ENCODE measurements at places on chromosomes 4 and X.

DNA sequence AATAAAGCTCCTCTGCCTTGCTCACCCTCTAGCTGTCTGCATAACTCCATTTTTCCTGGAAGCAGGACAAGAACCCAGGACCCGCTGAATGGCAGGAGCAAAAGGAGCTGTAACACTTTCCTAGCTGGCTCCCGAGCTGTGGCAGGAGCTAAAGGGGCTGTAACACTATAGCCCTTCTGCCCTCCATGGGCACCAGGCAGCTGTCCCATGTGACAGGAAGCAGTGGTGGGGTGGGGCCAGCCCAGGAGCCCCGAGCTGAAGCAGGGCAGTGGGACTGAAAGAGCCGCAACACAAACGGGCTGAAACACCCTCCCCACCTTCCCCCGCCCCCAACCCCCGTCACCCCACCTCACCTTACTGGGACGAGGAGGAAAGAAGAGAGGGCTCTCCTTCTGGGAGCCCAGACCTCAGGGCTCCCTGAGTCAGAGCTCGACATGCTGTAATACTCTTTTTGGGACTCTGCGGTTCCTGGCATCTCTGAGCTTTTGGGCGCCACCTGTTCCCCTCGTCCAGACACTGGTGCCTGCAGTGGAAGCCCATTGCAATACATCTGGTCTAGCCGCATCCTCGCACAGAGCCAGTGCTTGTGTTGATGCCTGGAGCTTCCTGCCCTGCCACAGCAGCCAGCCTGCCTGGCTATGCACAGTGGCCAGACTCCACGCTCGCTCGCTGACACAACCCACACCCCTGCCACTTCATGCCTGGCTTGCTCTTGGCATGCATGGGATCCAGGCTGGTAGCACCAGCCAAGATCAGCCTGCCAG is 39.4 kb downstream of the PPM1K start:
- no peak for DNase-seq

- no peak for DNase-seq
Observed at GRCh38 chr4:122516376-122516775, 59.9 kb upstream of the IL2 start.

GRCh38 chr4:3320361-3321023 is 27.7 kb downstream of the RGS12 start:
- no peak for DNase-seq

DNA sequence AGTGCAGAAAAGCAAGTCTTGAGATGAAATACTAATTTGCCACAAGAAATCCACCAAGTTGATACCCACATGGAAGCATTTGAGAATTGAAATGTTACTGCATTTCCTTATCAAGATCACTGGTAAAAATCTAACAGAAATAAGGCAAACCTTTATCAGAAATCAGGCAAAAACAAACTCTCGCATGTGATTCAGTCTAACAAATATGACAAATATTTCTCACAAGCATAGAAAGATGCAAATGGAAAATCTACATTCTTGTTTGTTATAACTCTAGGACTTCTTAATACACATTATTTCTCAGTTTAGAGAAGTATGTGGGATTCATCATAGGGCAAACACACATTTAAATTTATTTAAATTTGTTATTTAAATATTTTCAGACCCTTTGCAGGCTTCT is 52.9 kb downstream of the TXK start:
- DNase-seq = peak; percentile 41

- peak; percentile 90 for DNase-seq
Observed at GRCh38 chr4:128600996-128601871, 208.3 kb upstream of the JADE1 start.

- no peak for DNase-seq
Observed at GRCh38 chr4:26468977-26469376, 21.3 kb downstream of the CCKAR start.

DNA sequence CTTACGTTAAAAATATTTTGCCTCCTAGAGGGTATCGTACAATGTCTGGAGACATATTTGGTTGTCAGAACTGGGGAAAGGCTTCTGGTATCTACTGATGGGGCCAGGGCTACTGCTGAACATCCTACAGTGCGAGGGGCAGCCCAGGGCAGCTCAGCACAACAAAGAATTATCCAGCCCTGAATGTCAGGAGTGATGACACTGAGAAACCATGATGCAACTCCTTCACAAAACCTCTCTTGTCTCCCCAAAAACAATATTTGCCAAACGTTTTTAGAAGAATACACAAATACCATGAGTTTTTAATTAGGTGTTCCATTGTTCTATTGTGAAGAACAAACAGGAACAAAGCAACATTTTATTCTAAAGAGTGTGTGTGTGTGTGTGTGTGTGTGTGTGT is 43.4 kb upstream of the CLNK start:
- DNase-seq = no peak

- no peak for DNase-seq
Observed at GRCh38 chr4:187491959-187492358, 503.6 kb upstream of the ZFP42 start.

DNA sequence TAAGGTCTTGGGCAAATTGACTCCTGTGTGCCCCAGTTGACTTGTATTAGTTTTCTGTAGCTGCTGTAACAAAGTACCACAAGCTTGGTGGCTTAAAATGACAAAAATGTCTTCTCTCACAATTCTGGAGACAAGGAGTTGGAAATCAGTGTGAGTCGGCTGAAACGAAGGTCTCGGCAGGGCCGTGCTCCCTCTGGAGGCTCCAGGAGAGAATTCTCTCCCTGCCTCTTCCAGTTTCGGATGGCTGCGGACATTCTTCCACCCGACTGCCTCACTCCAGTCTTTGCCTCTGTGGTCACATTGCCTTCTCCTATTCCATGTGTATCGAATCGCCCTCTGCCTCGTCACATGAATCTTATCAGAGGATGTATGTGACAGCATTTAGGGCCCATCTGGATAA is 66.0 kb upstream of the PHOX2B start:
- peak; percentile 4 for DNase-seq

DNA sequence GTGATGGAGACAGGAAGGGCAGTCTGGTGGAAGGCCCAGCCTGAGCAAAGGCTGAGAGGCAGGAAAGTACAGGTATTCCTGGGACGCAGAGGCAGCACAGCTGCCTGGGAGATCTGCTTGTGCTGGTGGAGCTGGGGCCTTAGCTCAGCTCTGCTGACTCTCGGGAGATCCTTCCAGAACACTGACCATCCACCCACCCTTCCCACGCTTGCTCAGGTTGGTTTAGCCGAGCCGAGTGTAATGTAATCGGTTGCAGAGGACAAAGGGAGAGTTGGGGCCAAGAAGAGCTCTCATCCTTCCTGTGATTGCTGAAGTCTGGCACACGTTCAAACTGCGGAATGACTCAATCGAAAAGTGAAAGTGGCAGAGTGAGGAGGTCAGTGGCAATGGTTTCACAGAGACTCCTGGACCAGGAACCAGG is 43.1 kb upstream of the GPR78 start:
- peak; percentile 83 for DNase-seq

- DNase-seq = no peak
Observed at GRCh38 chr4:144310535-144310934, 170.0 kb upstream of the GYPA start.

- DNase-seq = no peak
Observed at GRCh38 chr4:9703391-9703790, 78.0 kb upstream of the DRD5 start.

GRCh38 chr4:82900066-82900410 is 497 bp upstream of the THAP9 start:
- no peak for DNase-seq

- DNase-seq = no peak
Observed at GRCh38 chr4:145218251-145218650, 37.9 kb upstream of the OTUD4 start.

DNA sequence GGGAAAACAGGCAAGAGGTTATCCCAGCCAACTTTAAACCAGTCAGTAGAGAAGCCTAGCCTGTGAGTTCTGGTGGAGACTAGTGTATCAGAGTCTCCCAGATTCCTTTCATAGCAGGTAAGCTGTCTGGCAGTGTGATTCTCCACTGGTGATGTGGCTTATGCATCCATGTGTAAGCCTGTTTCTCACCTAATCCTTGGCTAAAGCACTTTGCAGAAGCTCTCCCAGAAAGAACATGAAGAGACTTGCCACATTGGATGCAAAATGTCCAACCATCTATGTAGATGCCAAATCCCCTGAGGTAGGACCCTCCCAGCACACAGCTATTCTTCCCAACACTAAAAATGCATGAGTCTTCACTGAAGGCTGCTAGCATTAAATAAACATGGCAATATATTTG is 111.7 kb downstream of the CHRNA9 start:
- DNase-seq = no peak

GRCh38 chrX:72102760-72103159 is 29.0 kb downstream of the RTL5 start:
- no peak for DNase-seq

GRCh38 chr4:122458625-122459024 is 2.1 kb upstream of the IL2 start:
- peak; percentile 0 for DNase-seq

- DNase-seq = no peak
Observed at GRCh38 chr4:30901461-30902451, 181.6 kb downstream of the PCDH7 start.

DNA sequence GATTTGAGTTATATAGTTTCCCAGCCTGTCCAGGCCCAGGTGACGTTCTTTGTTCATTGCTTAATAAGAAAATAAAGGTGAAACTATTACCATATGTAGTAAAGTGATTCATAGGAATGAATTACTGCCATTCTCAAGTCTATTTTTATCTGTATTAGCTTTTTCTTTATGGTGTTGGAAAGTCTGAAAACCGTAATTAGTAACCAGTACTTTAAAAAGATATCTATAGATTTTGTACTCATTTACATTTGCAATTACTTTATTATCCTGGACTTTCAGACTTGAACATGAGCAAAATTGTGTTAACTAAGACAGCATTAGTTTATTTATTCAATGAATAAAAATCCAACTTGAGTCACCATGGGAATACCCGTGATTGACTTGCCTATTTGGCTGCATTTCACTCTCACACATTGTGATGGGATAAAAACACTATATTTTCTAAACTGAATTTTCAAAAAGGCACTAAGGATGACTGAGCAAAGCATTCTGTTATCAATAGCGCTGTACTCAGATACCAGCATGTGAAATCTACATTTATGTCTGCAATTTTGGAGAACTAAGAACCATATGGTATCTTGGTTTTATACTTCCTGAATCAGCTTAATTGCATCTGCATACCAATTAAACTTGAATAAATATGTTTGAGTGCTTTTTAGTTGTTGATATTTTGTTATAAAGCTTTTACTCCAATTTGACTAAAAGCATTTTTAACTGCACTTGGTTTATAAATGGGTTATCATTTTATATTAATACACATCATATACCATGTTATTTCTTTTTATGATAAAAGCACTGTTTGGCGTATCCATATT is 154.6 kb downstream of the CCSER1 start:
- DNase-seq = no peak

GRCh38 chr4:77613267-77613666 is 7.6 kb downstream of the CXCL13 start:
- DNase-seq = no peak

DNA sequence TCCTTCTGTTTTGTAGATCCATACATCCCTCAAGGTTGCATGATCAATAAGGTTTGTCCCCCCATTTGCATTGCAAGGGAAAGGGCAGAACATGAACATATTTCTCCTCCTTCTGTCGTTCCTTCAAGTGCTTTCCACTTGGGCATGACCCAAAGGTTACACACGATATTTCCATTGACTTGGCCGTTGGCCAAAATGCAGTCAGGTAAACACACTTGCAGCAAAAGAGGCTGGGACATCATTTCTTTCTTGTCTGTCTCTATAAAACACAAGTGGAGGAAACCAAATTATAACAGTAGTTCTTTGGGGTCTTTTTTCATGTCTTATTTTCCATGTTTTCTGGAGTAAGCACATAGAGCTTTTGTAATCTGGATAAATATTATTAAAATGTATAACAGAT is 156.1 kb downstream of the FRAS1 start:
- DNase-seq = no peak

DNA sequence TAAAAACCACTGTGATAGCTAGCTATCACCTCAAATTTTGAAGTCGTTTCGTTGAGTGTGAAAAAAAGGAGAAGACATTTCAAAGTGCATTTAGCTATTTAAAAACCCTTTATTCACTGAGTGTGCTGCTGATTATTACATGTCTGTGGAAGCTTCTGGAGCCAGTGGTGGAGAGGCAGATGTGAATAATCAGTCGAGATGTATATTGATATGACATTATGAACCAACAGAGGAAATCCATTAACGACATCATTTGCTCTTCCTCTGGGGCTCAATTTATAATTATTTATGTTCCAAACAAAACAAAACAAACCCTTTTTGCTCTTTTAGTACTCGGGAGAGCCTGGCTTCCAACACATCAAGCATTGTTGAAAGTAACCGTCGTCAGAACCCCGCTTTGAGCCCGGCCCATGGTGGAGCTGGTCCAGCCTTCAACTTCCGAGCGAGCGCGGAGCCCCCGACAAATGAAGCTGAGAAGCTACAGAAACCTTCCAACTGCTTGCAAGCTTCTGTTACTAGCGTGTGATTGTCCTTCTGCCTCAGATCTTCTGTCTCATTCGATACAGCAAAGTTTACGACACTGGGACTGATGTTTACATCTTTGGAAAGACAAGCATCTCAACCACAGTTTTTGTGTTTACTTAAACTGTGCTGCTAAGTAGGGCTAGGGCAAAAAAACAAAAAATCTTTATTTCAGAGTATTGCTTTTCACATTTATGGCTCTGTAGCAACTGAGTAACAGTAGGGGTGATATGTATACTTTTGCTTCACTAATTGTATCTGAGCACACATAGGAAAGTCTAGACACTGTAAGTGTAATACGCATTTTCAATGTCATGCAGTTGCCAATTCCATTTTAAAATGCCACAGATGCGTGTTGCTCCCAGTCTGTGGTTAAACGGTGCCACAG is 111.9 kb downstream of the STOX2 start:
- no peak for DNase-seq

DNA sequence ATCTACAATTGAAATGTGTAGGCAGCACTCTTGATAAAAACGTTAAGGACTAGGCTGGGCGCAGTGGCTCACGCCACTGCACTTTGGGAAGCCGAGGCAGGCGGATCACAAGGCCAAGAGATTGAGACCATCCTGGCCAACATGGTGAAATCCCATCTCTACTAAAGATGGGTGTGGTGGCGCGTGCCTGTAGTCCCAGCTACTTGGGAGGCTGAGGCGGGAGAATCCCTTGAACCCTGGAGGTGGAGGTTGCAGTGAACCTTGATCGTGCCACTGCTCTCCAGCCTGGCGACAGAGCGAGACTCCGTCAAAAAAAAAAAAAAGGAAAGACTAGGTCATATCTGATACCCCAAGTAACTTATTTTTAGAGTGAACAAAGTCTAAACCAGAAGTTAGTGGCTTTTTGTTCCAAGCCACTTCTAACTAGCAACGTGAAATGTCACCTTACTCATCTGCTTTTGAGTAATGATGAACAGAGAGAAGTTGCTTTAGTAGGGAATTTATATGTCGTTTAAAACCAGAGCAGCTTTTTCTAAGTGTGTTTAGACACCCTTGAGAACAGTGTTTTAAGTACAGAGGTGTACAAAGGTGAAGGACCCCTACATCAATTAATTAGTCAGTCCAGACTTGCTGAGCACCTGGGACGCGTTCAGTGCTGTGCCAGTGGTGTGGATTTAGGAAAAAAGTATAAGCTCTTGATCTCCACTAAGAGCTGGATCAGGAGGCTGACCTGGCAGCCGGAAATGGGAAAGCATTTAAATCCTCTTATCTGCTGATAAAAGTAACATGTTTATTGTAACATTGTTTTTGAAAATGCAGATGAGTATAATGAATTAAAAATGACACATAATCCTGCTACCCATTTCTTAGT is 23.5 kb downstream of the SPRY1 start:
- no peak for DNase-seq

- DNase-seq = no peak
Observed at GRCh38 chr4:123984886-123985285, 588.3 kb downstream of the SPRY1 start.

- DNase-seq = peak; percentile 4
Observed at GRCh38 chrX:132615391-132616131, 126.7 kb upstream of the MBNL3 start.

GRCh38 chr4:1247864-1248244 is 1.1 kb downstream of the CTBP1 start:
- no peak for DNase-seq

Data from HFFc6 (cell line).